ENCODE measurements at places on chromosomes 2 and 18.
A peak's percentile ranks its signal among the peaks of the same experiment; 100 is the strongest.

DNA sequence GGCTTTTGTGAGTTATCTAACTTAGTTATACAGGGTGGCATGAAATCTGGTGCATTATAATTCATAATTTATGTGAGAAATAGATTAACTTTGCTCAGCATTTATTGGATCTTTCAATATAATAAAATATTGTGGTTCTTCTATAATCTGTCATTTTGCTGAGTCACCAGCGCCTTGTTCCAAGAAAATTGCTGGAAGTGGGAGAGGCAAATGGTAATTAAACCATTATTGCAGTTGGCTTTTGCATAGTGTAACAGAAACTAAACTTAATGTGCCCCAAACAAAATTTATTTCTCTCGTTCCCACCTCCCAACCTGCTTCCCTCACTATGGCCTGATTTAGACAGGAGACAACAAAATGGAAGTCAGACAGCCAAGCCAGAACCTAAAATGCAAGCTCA lies 146.3 kb downstream of the GALR1 start:
- DNase-seq = no peak

DNA sequence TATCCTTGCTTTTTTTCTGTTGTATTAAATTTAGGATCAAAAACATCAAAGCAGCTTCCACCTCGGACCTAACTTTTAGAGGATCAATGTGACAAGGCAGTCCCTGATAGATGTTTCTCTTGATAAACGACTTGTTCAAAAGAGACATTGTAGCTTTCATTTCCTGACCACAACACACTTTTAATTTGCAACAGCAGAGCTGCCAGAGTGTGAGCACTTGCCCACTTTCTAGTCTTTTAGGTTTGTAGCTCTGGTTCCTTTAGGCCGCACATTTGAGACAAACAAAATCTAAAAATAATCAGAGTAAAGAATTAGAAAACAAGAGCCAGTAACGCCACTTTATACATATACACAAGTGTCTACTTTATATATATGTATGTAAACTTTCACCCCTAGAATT lies 3.1 kb downstream of the FIGN start:
- no peak for DNase-seq

- no peak for DNase-seq
Measured at GRCh38 chr2:8640498-8640897, 41.4 kb upstream of the ID2 start.

- DNase-seq = no peak
Measured at GRCh38 chr2:142291969-142292368, 161.2 kb upstream of the LRP1B start.

- DNase-seq = peak; percentile 94
Measured at GRCh38 chr18:22556222-22557167, 138.8 kb upstream of the CTAGE1 start.

DNA sequence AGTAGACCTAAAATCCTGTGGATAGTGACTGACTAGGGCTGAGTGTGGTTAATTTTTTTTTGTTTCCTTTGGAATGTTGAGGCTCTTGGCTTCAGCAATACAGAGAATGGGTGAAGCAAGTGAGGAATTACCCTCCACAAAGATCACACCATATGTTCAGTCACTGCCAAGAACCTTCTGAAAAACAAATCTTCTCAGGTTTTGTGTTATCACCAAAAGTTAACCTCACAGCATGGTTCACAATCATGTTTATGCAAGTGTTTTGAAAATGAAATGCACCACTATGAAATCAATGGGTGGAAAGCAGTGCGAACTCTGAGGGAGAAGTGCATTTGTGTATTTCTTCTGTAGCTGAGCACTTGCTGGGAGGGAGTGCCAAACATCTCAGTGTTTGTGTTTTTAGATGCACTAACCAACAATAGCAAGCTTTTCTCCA lies 44.4 kb downstream of the SPATS2L start:
- DNase-seq = no peak

DNA sequence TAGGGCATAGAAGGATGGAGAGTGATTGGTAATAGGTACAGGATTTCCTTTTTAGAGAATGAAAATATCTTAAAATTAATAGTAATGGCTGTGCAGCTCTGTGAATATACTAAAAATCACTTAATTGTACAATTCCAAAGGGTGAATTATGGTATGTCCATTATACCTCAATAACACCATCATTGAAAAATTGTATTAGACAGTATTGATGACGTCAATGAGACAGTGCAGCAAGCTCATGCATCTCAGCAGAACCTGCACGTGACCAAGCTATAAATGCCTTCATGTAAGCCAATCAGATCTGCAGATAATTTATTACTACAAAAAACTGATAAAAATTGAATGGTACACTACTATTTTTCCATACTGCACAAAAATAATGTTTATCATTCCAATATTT lies 354.4 kb upstream of the CDH19 start:
- DNase-seq = no peak

DNA sequence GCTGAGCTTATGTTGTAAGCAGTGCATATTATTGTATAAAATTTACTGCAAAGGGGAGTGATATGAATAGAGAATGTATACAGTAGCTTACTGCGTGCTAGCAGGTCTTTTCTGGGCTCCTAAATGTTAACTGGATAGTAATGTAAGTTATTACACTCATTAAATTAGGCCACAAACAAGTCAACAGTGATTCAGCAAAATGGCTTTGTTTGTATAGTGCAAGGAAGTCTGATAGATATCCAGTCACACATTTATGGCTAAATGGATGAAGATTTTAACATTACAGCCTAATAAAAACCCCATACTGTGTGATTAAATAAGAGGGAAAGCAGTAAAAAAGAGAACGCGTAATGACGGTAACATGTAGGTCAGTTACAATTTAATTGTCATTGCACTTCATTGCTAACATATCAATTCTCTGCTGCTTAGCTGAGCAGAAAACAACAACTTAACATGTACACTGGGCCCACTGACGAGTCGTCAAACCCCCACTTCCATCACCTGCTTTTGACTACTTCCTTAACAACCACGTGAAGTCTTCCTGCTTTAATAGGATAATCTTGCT lies 665.0 kb upstream of the FANCL start:
- no peak for DNase-seq

Data from tibial artery (tissue), 4 donors.